ENCODE measurements at places on chromosomes 16 and 17.
A peak's percentile ranks its signal among the peaks of the same experiment; 100 is the strongest.

GRCh38 chr16:88875703-88876234, 9.3 kb upstream of the PABPN1L start:
- no peak for DNase-seq

DNA sequence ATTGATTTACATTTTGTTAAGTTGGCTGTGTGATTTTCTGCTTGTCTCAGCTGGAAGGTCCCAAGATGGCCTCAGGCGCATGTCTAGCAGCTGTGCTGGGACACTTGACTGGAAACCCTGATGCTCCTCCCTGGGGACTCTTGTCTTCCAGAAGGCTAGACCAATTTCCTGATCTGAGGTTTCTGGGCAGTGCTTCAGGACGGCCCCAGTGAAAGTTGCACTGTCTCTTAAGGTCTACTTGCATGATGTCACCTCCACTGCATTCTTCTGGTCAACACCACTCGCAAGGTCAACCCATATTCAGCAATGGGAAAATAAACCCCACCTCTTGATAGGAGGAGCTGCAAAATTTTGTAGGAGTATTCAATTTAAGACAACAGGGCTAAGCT, 116.0 kb downstream of the SALL1 start:
- no peak for DNase-seq

DNA sequence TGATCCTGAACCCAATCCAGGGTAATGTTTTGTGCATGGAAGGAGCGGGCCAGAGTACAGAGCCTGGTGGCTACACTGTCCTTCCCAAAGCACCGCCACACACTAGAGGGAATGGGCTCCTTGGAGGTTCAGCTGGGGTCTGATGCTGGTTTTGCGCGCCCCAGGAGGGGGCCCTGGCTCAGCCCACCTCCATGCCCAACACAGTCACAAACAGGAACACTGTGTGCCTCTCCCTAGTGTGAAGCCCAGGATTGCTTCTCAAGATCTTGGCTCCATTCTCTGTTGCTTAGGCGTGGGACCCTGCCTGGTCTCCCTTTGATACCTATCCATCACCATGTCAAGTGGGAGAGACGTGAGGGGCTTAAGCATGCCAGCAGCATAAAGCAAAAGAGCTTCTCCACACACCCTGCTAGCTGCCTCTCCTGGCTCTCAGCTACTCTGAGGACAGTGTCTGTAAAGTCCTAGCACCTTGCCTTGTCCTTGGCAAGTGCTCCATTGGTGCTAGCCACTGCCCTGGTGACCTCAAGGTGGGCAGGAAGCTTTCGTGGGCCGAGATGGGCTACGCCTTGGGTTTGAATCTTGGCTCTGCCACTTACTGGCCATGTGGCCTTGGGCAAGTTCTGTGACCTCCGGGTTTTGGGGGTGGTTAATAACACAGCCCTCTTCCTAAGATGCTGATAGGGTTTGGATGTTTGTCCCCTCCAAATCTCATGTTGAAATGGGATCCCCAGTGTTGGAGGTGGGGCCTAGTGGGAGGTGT, 122.2 kb downstream of the C16orf78 start:
- no peak for DNase-seq

- no peak for DNase-seq
These were observed 2.4 kb upstream of the SLC5A10 start for GRCh38 chr17:18949566-18949965.

DNA sequence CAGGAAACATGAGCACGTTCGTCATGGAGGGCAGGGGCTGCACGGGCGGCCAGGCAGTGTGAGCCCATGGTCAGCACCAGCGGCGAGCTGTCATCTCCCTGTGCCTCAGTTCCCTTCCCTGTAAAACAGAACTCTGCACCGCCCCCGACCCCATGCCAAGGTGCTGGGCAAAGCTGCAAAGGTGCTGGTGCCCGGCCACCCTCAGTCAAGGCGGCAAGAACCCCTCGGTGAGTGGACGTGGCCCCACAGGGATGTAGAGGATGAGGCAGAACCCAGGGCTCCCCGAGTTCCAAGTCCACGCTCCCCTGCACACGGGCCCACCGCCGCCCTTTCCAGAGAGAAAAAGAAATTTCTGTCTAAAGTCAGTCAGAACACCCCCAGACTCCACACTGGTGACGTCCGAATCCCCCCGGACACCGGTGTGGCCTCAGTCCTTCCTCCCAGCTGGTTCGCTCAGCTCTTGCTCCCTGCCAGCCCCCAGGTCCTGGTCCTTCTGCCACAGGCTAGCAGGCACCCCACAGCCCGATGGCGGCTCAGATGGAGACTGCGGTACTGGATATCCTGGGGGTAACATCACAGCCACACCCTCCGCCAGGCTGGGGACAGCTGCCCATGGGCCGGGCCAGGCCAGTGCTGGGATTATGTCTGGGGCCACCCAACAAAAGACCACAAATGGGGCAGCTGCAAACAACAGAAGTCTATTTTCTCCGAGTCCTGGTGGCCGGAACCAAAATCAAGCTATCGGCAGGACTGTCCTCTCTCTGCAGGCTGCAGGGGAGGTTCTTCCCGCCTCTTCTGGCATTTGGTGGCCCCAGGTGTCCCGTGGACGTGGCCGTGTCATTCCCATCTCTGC, 14.4 kb upstream of the BAHCC1 start:
- no peak for DNase-seq

- DNase-seq = no peak
These were observed 1373.8 kb upstream of the GOT2 start for GRCh38 chr16:60107871-60108270.

- no peak for DNase-seq
These were observed 41.7 kb downstream of the CREBBP start for GRCh38 chr16:3838600-3839401.

- DNase-seq = no peak
These were observed 14.5 kb upstream of the SLC47A2 start for GRCh38 chr17:19730843-19731242.

DNA sequence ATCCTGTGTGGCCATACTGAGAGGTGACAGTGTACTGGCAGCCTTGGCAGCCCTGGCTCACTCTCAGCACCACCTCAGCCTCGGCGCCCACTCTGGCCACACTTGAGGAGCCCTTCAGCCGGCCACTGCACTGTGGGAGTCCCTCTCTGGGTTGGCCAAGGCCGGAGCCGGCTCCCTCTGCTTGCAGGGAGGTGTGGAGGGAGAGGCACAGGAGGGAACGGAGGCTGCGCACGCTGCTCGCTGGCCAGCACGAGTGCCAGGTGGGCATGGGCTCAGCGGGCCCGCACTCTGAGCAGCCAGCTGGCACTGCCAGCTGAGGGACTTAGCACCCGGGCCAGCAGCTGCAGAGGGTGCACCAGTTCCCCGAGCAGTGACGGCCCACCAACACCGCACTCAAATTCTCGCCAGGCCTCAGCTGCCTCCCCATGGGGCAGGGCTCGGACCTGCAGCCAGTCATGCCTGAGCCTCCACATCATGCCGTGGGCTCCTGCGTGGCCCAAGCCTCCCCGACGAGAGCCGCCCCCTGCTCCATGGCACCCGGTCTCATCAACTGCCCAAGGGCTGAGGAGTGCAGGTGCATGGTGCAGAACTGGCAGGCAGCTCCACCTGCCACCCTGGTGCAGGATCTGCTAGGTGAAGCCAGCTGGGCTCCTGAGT, 184.4 kb upstream of the TOX3 start:
- DNase-seq = no peak

- DNase-seq = no peak
These were observed 274.3 kb upstream of the XYLT1 start for GRCh38 chr16:17744921-17745572.

DNA sequence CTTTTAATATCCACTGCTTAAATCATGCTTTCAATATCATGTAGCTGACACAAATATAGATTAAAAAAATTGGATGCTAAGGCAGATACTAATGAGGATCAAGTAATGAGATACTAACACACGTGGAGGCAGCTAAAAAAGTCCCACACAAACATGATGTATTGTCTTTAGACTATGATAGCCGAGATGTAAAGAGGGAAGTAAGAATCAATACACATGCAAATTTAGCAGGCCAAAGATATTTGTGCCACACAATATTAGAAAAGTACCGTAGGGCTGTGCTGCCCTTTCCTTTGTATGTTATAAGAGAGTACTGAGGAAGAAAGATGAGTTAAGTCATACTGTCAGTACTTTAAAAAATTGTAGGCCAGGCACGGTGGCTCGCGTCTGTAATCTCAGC, 51.4 kb upstream of the STAC2 start:
- no peak for DNase-seq

DNA sequence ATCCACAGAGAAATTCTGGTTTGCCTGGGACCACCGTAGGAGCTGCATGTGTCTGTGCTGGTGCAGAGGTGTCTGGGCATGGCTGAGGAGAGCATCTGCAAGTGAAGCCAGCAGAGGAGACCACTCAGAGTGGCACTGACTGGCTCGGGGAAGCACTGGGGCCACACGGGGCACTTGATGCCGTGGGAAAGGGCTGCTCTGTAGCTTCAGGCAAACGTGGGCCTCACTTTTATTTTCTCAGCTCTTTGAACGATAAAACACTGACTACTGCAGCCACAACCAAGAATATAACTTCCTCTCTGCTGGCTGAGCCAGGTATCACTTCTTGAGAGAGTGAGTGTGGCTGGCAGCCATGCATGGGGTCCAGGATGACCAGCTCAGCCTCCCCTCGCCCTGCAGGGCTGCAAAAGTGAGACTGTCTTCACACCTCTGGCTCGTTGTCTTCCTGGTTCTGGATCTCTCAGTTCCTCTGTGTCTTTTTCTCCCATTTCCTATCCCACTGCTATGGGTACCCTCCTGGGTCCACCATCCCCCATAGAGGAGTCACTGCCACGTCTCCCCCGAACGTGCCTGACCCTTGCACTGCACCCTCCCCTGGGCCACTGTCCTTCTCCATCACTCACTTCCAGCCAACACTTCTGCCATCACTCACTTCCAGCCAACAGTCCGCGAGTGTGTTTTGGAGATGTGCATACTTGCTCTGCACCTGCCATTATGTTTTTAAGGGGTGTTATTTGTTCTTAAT, 201.4 kb upstream of the CHMP6 start:
- DNase-seq = peak; percentile 46

DNA sequence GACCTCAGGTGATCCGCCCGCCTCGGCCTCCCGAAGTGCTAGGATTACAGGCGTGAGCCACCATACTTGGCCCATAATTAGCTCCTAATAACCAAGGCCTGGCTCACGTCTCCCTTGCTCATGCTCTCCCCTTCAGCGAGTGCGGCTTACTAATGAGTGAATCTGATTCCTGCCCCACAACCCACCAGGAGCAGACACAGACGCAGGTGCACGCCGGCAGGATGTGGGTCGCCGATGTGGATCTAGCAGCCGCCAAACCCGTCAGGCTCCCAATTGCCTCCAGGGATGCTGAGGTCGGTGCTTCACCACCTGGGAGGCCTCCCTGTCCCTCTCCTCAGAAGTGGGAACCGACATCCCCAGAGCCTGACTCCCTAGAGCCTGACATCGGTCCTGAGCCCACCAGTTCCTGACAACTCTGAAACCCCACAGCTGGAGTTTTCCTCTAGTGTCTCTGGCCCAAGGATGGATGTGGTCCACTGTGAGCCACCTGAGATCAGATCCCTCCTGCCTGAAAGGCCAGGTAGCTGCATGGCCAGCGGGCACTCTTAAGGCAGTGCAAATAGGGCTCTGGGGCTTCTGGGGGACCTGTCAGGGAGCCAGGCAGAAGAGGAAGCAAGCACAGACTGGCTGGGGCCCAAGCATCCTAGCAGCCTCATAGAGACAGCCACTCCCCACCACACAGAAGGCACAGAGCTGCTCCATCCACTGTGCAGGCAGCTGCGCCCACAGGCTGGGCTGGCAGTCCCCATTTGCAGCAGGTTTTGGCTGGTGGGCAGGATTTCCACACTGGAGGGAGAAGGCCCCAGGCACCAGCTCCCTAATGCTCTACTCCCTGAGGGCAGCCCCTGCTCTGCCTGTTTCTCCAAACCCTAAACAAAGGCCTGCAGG, 10.8 kb downstream of the EXOC7 start:
- DNase-seq = no peak

DNA sequence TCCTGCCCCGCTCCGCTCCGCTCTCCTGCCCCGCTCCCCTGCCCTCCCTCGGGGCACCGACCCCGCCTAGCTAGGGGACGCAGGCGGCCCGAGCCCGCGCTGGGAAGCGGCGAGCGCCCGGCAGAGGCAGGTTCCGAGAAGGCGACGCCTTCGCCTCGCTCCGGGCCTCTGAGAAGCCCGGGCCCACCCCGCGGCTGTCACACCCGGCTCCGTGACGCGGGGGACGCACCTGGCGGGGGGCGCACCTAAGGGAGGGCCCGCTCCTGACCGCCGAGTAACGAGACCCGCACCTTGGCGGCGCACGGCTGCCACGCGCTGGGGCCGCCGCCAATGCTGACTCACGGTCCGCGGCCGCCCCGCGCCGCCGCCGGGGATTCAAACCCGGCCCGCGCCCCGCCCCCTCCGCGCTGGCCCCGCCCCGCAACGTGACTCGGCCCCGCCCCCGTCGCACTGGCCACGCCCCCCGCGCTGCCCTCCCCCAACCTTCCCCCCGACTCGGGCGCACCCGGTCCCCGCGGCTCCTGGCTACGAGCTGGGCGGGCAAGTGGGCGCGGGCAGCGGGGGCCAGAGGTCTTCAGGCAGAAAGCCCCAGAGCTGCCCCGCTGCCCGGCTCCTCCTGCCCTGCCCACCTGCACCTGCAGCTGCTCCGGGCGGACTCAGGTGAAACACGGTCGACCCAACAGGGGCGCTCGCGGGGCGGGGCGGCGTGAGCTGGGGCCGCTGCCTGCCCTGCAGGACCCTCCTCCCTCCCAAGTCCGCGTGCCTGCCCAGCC, 27.8 kb downstream of the GNPTG start:
- DNase-seq = peak; percentile 73

- peak; percentile 11 for DNase-seq
These were observed 41.4 kb upstream of the PIRT start for GRCh38 chr17:10879190-10879836.

- no peak for DNase-seq
These were observed 30.3 kb upstream of the CAPN15 start for GRCh38 chr16:497258-497657.

- no peak for DNase-seq
These were observed 22.6 kb downstream of the ZFHX3 start for GRCh38 chr16:73025151-73025855.

DNA sequence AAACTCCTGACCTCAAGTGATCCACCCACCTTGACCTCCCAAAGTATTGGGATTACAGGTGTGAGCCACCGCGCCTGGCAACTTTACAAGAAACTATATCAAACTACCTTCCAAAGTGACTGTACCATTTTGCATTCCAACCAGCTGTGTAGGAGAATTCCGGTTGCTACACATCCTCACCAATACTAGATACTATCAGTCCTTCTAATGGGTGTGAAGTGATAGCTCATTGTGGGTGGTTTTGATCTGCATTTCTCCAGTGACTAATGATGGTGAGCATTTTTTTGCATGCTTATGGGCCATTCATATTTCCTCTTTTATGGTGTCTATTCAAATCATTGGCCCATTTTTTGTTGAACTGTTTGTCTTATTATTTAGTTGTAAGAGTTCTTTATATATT, 37.7 kb downstream of the SCNN1B start:
- DNase-seq = no peak

DNA sequence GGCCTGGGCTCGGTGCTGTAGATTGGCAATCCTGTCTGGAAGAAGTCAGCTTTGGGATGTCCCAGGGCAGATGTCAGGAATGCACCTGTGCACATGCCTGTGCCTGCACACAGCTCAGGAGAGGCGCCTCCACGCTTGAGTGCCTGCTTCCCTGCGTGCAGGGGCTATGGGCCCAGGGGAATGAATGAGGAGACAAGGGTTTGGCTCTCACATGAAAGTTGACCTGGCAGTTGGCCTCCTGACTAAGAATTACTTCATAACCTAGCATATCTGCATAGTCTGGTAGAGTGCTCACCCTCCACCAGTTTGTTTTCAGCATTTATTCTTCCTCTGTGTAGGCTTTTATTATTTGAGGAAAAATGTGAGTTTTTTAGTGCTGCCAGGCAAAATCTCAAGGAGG, 50.0 kb downstream of the PLD6 start:
- no peak for DNase-seq

Measured in activated naive CD4-positive, alpha-beta T cell treated with anti-CD3 and anti-CD28 coated beads for 36 hours (primary cell).